ENCODE measurements at places on chromosomes 7 and 10.

- no peak for DNase-seq
Measured at GRCh38 chr10:91564508-91564907, 68.4 kb downstream of the PPP1R3C start.

GRCh38 chr10:132043861-132044695, 21.7 kb upstream of the JAKMIP3 start:
- no peak for DNase-seq

- peak; percentile 64 for DNase-seq
Measured at GRCh38 chr7:1085910-1086421, 1.9 kb upstream of the GPER1 start.

DNA sequence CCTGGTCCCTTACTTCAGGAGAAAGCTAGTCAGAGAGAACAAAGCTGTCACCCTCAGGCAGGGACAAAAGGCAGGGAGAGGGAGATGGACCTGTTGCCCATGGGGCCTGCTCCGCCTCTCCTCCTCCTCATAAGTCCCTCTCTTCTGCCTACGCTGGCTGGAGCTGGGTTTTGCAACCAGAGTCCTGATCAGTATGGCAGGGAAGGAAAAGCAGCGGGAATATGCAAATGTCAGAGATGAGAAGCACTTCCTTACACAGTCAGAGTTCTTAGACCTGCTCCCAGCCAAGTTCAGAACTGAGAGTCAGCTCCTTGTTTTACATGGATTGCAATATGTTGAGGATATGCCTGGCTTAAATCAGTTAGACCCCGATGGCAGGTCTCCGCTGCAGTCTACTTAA, 231.1 kb downstream of the ADAM12 start:
- DNase-seq: no peak

- no peak for DNase-seq
Measured at GRCh38 chr7:18504965-18505364, 9.4 kb downstream of the HDAC9 start.

DNA sequence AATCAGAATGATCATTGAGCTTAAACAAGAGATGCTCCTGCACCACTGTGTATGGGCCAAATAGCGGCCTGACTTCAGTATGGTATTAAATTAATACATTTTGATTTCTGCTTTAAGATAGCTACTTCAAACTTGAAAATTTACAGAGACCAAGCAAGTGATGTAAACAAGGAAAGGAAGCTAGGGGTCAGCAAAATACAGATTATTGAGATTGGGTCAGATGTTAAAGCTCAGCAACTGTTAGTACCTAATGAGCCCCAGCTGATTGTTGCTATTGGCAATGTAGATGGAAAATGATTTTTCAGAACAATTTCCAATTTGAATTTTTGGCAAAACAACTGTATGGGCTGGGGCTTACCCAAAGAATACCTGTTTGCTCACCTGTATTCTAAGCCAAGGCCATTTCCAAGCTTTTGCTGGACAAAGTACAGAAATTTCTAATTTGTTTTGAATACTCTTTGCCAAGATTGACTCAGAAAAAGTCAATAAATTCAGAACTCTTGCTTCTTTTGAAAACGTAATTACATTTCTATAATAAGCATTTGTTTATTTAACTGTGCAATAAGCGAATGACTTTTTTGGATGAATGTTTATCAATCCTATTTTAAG, 23.0 kb upstream of the DLD start:
- DNase-seq: no peak

- peak; percentile 79 for DNase-seq
Measured at GRCh38 chr10:3132036-3133025, 40.3 kb downstream of the PITRM1 start.

Measured in GM23248 (cell line).